ENCODE measurements at places on chromosomes 12 and 14.
A peak's percentile ranks its signal among the peaks of the same experiment; 100 is the strongest.

- DNase-seq, result no peak
Observed at GRCh38 chr12:119964929-119965328, 24.1 kb upstream of the BICDL1 start.

GRCh38 chr12:120489018-120489417 is 6.9 kb upstream of the DYNLL1 start:
- no peak for DNase-seq

DNA sequence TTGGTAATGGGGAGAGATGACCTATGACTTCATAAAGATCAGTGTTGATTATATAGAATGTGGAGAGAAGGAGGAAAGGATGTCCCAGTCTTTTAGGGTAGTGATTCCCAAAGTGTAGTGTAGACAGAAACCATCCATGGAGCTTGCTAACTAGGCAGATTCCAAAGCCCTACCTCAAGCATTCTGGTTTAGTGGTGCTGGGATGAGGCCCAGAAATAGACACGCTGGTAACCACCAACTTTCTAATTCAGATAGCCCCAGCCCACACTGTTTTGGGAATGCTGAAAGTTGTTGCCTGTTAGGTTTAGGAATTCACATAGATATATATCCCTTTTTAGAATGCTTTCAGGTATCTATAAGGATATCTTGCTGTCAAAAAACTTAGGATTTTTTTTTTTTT is 69.2 kb downstream of the STAB2 start:
- DNase-seq, result no peak

- DNase-seq, result no peak
Observed at GRCh38 chr14:27559848-27560247, 962.0 kb upstream of the NOVA1 start.

- DNase-seq, result no peak
Observed at GRCh38 chr12:23236811-23237210, 611.8 kb downstream of the ETNK1 start.

DNA sequence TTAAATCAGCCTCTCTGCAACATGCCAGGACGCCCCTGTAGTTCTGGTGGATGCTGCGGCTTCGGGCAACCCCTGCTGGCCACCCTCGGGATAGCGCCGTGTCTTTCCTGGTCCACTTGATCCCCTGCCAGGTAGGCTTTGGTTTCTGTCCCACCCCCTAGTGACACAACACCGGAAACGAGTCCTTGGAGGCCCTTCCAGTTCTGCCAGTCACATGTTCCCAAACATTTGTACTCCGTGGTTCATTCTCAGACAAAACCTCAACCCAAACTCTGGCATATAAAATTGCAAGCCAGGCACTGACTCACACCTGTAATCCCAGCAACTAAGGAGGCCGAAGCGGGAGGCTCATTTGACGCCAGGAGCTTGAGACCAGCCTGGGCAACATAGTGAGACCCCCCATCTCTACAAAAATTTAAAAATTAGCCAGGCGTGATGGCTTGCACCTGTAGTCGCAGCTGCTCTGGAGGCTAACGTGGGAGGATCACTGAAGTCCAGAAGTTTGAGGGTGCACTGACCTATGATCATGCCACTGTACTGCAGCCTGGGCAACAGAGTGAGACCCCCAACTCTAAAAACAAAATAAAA is 37.0 kb downstream of the RASAL1 start:
- peak; percentile 48 for DNase-seq

GRCh38 chr12:10632226-10632625 is 18.8 kb upstream of the MAGOHB start:
- no peak for DNase-seq

DNA sequence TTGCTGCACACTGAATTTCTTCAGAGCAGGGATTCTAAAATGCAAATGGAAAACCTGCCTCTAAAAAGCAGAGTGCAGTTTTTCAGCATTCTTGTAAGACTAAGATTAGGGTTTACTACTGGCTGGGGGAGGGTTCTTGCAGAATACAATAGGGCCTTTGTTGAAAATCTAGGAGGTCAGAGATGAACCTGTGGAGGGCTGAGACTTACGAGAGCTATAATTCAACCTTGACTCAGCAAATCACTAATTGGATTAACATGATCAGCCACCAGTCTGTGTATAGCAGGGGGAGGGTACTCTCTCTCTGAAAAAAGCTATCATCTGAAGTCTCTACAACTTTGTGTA is 92.6 kb upstream of the HIF1A start:
- no peak for DNase-seq

GRCh38 chr12:27291862-27292261 is 40.8 kb upstream of the BMAL2 start:
- DNase-seq, result no peak

Measured in ovary (tissue), 10 donors.